ENCODE measurements at places on chromosomes 2 and 18. TPM values are rescaled to one million over a fixed set of nuclear protein-coding genes. Genes with fewer than 3 reads are reported as not detected.

The MC5R gene
- not detected for total RNA-seq

The RUFY4 gene
- total RNA-seq = not detected

The LOXL3 gene
- total RNA-seq = 5.9 TPM

The FEV gene
- total RNA-seq = not detected

The LCT gene
- total RNA-seq = not detected

The CTAGE1 gene
- total RNA-seq = not detected

- DNase-seq = no peak
Measured at GRCh38 chr2:37671009-37671815, at the start of gene CDC42EP3. CDC42EP3 (minus strand) TSS chr2:37671642; CDS start chr2:37646587, 25,055 bp downstream.

DNA sequence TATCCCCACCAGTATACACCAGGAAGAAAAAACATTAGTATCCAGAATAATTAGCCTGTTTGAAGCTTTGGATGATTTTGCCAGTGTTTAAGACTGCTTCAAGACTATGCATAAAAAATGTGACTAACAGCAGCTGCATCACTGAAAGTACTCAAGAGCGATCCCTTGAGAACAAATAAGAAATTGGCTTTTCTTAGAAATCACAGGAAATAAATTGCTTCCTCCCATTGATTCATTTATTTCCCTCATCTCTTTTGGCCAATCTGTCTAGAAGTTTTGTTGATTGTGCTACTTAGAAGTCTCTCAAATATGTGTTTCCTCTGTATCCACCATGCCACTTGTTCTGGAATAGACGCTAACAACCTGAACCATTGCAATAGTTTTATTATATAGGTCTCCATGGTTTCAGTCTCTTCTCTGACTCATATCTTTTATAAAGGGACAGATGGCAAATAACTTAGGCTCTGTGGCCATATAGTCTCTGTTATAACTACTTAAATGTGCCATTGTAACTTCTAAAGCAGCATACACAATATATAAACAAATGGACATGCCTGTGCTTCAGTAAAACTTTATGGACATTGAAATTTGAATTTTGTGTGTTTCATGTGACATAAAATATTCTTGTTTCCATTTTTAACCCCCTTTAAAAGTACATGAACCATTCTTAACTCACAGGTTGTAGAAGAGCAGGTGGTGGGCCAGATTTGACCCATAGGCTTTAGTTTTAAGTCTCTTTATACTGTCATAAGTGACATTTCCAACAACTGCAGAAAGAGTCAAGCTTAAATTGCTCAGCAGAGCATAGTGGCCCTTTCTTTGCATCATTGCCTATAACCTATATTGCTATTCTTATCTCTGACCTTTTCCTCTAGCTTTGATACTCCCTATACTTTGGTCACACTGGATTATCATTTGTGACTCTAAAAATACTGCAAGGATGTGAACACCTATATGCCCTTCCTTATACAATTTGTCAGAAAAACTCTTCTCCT is 123.9 kb downstream of the MC4R start:
- DNase-seq = no peak

DNA sequence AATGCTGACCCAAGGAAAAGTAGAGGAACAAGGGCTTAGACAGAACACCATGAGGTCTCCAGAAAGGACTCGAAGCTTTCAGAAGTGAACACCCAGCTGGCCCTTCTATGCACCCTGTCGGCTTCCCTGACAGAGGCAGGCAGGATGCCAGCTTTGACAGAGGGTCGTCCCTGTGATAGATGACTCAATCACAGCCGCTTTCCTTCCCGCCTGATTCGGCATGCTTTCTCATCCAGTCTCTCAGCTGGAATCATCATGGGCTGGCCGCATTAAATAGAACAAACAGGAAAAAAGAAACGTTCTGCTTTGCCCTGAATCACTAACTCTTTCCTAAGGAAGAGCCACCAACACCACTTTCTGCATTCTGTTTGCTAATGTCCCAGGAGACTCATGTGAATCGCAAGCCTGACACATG is 140.3 kb upstream of the RAB12 start:
- DNase-seq = no peak

- DNase-seq = no peak
Measured at GRCh38 chr2:173456960-173457359, 102.3 kb downstream of the CDCA7 start.

GRCh38 chr18:6746386-6746960 is 17.0 kb downstream of the ARHGAP28 start:
- DNase-seq = peak; percentile 18

DNA sequence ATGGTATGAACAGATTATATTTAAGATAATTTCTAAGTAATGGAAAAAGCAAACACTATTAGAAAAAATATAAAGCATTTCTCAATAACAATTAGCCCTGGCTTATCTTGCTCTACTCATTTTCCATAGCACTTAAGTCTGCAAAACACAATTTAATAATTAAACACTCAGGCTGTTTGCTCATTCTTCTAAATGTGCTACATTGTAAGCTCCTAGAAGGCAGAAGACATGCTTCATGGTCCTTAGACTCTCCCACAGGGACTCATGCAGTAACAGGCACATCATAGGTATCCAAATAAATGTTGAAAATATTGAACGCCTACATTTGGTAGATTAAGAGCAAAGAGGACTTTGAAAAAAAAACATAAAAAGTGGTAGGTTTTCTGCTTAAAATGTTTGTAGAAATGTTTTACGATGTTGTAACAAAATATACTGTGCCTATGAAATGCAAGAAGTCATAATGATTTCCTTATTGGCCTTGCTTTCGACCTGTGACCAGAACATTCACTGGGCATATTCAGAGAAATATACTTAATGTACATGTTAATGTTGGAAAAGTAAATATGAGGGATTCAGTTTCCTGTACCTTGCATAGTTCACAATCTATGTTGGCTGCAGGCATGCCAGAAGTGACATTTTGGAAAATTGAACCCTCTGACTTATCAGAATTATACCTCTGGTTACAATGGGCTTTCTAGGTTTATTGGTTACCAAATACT is 27.2 kb downstream of the G6PC2 start:
- no peak for DNase-seq

Measured in epithelial cell of proximal tubule (primary cell).